GM03348 (cell line): ENCODE measurements at places on chromosomes 13 and 19.

- peak; percentile 93 for DNase-seq
Measured at GRCh38 chr19:45882652-45883585, 3.0 kb downstream of the IRF2BP1 start.

- DNase-seq = no peak
Measured at GRCh38 chr19:39070888-39071287, 13.3 kb upstream of the ACP7 start.

DNA sequence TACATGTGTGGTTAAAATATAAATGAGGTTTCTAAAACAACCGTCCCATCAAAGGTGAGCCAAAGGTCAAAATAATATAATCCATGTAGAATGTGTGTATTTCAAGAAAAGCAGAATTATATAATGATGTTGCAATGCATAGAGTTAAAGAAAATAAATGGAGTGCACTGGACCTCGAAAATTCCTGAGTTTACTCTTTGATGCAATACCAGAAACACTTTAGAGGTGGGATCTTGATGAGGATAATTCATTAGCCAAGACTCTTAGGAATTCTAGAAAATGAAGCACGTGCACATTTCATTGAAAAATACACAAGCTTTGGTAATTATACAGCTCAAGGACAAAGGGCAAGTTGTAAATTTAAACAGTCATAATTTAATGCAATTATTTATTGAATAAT is 508.9 kb upstream of the ARGLU1 start:
- DNase-seq = no peak

DNA sequence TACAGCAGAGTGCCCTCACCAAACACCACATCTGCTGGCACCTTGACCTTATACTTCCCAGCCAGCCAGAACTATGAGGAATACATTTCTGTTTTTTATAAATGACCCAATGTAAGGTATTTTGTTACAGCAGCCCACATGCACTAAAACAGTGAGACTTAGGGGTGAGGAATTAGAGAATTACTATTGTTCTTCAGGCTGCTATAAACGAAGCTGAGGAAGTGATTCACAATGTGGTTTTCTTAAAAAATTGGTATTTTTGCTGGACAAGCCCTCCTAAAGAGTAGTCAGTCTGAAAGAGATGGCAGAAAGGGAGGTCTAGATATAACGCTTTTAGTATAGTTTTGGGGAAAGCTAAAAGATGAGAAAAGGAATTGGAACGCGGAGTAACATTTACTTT is 101.0 kb downstream of the SLITRK6 start:
- DNase-seq = no peak

DNA sequence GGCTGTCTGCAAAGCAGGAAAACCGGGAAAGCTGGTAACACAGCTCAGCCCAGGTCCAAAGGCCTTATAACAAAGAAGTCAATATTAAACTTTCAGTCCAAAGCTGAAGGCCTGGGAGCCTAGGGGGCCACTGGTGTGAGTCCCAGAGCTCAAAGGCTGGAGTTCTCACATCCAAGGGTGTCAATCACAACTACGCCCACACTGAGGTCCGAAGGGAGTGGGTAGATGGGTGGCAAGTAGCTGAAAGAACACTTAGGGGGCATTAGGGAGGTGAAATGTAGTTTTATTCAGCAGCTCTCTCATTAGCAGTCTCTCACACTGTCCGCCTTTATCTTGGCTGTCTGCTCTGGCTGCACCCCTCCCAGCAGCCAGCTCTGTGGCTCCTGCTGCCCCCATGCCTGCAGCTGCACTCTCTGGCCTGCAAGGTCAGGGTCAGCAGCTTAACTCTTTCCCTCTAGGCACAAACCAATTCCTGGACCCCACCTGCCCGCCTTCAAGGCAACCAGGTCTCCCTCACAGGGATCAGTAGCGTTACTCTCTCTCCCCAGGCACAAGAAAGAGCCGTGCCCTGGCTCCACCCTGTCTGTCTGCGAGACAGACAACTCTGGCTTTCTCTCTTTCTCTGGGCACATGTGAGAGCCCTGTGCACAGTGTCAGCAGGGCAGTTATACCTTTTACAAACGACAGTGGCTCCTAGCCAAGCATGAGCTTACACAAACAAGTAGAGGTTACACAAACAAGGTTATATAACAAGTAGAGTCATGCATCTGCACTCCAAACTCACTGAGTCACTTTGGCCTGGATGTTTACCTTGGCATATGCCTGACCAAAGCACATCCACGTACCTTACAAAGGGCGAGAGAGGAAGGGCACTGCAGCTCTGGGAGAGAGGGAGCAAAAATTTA is 249.4 kb upstream of the PCDH20 start:
- DNase-seq = no peak

- DNase-seq = no peak
Measured at GRCh38 chr19:20969898-20970297, 46.8 kb downstream of the ZNF85 start.

GRCh38 chr13:95386370-95386769 is 85.1 kb upstream of the ABCC4 start:
- no peak for DNase-seq

- DNase-seq = no peak
Measured at GRCh38 chr19:11510444-11510843, 4.8 kb upstream of the ZNF653 start.

- DNase-seq = no peak
Measured at GRCh38 chr13:112244061-112244460, 132.1 kb upstream of the SPACA7 start.

DNA sequence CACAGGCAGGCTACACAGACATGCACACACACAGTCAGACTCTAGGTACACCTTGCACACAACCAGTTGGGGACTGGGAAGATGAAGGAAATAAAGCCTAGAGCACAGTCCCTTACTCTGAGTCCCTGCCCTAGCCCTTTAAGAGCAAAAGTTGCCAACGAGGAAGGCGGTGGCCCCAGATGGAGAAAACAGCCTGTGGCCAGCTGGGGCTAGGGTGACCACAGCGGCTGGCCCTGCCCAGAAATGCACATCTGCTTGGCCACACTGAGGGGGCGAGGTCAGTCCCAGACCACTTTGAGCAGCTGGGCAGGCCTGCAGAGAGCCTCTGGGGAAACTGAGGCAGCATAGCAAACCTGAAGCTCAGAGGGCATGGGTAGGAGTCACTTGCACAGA is 52.3 kb downstream of the PTPRS start:
- DNase-seq = peak; percentile 71

DNA sequence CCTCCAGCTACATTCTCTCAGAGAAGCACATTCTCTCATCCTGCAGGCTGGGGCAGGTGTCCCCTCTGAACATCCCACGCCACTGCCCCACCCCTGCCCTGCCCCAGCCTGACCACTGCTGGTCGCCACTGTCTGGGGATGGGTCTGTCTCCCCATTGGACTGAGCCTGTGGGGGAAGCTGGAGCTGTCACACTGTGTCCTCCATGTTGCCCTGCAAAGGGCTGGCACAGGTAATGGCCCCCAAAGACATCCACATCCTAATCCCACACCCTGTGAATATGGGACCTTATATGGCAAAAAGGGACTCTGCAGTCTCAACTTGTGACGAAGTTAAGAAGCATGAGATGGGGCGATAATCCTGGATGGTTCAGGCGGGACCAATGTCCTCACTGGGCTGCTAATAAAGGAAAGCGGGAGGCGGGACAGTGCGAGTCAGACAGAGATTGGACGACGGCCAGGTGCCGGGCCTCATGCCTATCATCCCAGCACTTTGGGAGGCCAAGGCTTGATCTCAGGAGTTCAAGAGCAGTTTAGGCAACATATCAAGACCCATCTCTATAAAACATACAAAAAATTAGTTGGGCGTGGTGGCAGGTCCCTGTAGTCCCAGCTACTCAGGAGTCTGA is 9.1 kb downstream of the AP2S1 start:
- DNase-seq = peak; percentile 45

- no peak for DNase-seq
Measured at GRCh38 chr13:19742643-19743042, 40.1 kb downstream of the PSPC1 start.

GRCh38 chr13:47188802-47189201 is 291.9 kb upstream of the HTR2A start:
- peak; percentile 63 for DNase-seq

GRCh38 chr13:107587681-107588080 is 627.7 kb downstream of the LIG4 start:
- no peak for DNase-seq

- DNase-seq = no peak
Measured at GRCh38 chr13:92074658-92075057, 676.2 kb downstream of the GPC5 start.

DNA sequence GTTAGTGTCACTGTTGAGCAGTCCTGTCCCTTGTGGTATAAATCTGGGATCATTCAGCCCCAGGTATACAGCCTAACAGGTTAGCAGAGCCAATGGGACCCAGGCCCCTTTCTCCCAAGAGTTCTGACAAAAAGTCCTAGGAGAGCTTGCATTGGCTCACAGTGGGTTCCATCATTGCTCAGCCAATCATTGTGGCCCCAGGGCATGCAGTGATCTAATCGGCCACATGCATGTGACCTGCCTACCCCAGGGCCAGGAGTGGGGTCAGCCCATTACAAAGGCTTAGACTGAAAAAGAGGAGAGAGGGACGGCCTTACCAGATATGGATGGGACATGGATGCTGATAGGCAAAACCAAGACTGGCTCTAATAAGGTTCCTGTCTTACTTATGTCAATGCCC is 41.1 kb downstream of the SPTBN4 start:
- DNase-seq = no peak

GRCh38 chr19:44746946-44747738 is 1.4 kb upstream of the BCL3 start:
- DNase-seq = peak; percentile 97
